ENCODE measurements at places on chromosomes 12 and 14. TPM values are rescaled to one million over a fixed set of nuclear protein-coding genes. Genes with fewer than 3 reads are reported as not detected.

The DHRS2 gene
- not detected for total RNA-seq

The DPY19L2 gene
- total RNA-seq: not detected

The RIN3 gene
- total RNA-seq: 49.3 TPM

The SIX6 gene
- total RNA-seq: not detected

The TPI1 gene
- 144 TPM for total RNA-seq

- DNase-seq: no peak
Measured at GRCh38 chr14:64062381-64063115, 209.7 kb downstream of the SYNE2 start.

- DNase-seq: no peak
Measured at GRCh38 chr14:95619785-95620417, 66.3 kb upstream of the TCL1B start.

- DNase-seq: no peak
Measured at GRCh38 chr14:34075826-34076225, 125.0 kb upstream of the EGLN3 start.

GRCh38 chr12:118190266-118190665 lies 54.3 kb downstream of the PEBP1 start:
- no peak for DNase-seq

DNA sequence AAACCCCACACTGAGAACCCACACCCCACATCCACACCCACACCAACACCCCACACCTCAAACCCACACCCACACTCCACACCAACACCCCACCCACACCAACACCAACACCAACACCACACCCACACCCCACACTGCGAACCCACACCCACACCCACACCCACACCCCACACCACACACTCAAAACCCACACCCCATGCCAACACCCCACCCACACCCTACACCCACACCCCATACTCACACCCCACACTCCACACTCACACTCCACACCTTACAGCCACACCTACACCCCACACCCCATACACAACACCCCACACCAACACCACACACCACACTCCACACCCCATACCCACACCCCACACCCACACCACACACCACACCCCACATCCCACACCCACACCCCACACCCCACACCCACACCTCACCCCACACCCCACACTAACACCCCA lies 38.0 kb downstream of the TMEM120B start:
- DNase-seq: no peak

- DNase-seq: no peak
Measured at GRCh38 chr12:40028296-40028695, 77.6 kb downstream of the SLC2A13 start.

GRCh38 chr14:69760810-69761209 lies 6.1 kb upstream of the SRSF5 start:
- no peak for DNase-seq

DNA sequence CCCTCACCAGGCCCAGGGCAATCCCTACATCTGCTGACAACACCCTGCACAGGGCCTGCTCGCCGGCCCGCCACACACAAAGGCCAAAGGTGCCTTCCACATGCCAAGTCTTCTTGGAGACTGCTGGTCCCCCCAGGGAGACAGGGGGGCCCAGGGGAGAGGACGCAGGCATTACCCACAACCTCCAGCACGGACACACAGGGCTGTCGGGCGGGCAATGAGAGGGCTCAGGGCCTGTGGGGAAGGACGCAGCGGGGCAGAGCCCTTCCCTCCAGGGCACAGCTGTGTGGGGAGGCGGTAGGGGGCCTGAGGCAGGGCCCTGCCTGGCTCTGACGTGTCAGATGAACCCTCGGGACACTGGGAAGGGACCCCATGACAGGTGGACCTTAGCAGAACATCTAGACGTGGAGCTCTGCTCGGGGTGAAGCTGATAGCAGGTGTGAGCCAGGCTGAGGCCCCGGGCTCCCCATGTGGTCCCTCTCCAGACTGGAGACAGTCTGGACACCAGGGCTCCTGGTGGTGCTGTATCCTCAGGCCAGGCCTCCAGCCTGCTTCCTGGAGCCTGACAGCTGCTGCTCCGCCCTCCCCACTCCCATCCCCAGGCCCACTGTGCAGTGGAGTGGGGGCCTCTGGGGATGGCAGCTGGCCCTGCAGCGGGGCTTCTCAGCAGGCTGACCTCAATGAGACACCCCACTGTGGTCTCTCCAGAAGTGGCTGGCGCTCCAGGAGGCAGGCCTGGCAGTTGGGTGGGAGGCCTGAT lies 31.6 kb upstream of the NUDT14 start:
- DNase-seq: no peak

DNA sequence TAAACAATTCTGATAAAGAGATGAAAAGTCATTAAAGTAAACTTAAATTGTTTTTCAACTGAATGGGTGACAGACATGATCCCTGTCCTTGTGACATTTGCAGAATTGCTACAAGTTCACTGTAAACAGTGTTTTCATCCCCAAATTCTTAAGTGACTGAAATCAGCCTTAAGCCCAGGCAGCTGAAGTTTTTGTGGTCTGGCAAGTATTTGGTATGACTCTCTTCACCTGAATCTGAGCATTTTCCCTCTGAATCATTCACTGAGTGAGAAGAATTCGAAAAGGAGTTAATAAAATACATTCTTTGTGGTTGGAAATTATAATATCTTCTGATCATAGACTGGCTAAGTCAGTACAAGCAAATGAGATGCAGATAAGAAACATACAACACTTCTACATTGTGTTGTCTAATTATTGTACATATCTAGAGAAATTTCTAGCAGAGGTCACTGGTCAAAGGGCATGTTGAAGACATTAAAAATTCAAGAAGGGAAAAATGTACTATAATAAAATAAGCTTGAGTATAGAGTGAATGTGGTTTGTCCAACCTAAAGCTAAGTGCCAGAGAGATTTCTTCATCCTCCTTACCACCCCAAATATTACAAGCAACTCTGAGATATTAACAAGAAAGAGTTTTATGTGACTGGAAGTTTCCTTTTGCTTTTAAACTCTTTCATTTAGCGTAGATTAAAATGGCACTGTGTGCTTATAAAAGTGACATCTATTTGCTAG lies 177.8 kb upstream of the DIO2 start:
- DNase-seq: no peak

- DNase-seq: no peak
Measured at GRCh38 chr12:131102991-131103668, 149.4 kb downstream of the ADGRD1 start.

DNA sequence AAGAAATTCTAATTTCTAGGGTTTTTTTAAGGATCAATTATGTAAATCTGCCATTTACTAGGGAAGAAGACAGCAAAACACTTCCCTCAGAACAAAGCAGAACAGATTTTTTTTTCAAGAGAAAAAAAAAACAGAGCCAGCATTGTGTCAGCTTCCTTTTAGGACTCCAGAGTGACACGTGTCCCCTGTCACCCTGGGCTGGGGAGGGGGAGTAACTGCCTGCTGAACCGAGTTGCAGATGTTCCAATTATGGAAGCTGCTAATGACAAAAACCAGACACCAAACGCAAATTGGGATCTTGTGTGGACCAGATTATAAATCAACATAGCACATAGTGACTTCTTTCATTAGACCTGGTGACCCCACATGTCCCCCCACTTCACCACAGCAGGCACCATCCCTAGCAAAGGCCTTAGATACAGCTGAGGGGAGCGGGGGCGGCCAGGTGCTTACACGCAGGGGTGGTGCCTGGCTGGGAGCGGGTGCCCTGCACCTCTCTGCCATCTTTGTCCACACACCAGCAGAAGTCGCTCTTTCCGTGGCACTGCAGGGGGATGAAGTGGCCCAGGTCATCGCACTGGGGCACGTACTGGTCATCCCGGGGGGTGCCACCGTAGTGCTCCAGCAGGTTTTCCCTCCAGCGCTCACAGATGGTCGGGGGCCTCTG lies 25.4 kb downstream of the RTRAF start:
- no peak for DNase-seq

- DNase-seq: no peak
Measured at GRCh38 chr12:130480887-130481286, 143.2 kb downstream of the PIWIL1 start.

DNA sequence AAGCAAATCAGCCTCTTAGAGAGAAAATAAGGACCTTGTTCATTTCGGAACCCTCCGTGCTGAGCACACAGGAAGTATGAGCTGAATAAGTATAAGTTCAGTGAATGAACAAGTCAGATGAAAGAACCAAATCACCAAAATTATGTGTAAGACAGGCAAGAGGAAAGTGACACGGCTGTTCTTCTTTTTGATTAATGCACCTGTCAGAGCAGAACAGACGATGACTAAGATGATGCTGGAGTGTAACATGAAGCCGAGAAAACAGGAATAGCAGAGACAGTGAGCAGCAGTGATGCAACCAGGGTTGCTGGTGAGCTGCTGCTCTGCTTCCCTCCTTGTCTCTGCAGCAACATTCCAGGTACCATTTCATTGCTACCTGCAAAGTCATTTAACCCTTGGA lies 861.1 kb downstream of the GALC start:
- DNase-seq: no peak

GRCh38 chr12:124295431-124296058 lies 652 bp downstream of the RFLNA start:
- no peak for DNase-seq

Measured in T-helper 17 cell (primary cell).